ENCODE measurements at places on chromosomes 7 and 10.

DNA sequence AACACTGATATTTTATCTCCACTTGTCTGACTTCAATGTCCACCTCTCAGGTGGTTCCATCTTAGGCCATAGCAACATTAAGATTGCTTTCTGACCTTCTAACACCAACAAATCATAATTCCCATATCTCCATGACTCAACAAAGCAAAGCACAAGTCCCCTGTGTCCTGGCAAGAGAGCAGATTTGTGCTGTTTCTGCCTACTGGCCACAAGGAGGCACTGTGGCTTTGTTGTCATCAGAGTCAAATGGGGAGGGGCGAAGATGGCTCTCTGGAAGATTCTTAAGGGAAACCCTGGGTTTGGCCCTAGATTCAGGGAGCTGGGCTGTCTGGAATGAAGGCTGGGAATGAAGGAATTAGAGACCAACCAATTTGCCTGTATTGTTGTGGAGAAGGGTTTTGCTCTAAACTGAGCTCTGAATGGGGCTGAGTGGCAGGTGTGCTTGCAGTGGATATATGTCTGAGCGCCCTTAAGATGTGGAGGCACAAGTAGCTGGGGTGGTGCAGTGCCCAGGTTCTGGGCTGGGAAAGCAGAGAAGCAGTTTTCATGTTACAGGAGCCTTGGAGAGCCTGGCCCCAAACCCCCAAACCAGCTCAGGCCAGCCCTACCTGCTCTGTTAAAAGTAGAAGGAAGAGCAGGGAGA, 154.8 kb upstream of the PRSS58 start:
- no peak for DNase-seq

GRCh38 chr7:46047581-46047980, 126.5 kb upstream of the IGFBP3 start:
- no peak for DNase-seq

DNA sequence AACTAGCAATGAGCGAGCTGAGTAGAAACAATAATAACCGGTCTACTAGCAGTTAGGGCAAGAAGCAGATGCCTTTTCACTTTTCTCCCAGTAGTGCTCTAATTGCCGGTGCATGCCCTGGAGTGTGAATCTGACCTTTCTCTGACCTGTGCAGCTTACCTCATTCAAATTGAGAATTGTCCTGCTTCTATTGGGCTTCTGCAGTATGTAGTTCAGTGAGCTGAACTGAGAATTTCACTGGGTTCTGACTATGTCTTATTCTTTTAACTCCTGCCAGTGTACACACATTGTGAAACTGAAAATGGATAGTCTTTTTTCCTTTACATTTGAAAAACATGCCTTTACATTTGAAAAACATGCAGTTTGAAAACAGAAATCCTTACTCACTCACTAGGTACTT, 157.9 kb upstream of the GRM3 start:
- no peak for DNase-seq

- no peak for DNase-seq
These were observed 242.2 kb downstream of the TSPAN12 start for GRCh38 chr7:120615703-120616102.

DNA sequence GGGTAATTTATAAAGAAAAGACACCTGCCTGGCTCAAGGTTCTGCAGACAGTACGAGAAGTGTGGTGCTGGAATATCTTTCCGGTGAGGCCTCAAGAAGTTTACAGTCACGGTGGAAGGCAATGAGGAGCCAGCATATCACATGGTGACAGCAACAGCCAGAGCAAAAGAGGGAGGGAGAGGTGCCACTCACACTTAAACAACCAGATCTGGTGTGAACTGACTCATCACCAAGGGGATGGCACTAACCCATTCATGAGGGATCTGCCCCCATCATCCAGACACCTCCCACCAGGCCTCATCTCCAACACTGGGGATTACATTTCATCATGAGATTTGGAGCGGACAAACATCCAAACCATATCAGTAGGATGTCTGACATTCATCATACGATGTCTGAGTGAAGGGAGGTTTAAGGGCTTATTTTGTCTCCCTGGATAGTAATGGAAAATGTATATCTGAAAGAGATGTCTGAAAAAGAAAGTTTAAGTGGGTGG, 23.5 kb upstream of the KBTBD2 start:
- no peak for DNase-seq

DNA sequence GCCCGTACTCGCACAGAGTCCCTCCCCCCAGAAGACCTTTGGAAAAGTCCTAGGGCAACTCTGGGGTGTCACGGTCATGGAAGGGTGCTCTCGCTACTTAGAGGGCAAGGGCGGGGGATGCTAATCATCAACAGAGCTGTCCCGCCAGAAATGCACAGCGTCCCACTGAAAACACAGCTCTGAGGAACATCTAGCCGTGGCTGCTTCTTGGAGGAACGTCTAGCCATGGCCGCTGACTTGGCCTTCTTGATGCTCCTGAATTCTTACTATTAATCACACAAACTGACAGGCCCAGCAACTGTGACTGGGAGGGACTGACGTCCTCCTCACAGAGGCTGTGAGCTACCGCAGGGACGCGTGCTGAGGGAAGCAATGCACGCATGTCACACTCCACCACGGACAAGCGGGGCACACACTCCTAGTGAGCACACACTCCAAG, 1.7 kb downstream of the TUBGCP2 start:
- no peak for DNase-seq

DNA sequence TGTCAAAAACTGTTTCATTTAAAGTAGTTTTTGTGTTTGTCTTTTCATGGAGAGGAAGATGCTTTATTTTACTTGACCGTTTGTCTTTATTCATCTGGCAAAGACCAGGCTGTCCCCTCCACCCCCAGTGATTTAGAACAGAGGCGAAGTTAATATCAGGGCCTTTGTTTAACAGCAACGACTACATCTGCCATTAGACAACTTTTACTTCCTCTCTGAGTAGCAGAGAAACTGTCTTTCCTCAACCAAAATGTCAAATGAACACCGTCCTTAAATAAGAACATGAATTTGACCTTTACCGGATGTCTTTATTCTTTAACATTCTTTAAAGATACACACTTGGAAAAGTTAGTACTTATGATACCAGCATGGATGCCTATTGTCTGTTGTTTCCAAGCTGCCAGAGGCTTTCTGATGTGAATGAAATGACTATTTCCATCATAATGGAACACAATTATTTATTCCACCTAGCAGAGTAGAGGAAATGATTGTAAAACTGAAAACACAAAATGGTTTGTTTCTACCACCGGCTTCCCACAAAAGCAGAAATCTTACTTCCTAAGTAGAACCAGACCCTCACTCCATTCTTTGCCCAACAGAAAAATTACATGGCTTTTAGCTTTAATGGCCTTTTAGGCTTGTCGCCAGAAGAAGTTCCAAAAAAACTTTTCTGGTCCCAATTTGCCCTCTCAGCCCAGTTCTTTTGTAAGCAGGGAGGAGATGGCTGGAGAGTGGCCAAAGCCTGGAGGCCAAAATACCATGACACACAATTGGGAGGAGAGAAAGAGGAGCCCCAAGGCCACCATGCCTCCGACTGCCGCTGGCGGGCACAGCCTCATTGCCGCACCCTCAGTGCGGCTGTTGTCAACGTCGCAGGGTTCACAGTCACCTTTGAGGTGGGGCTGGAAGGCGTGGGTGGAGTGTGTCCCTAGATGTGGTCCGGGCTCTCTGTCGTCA, 168.5 kb downstream of the TEX36 start:
- no peak for DNase-seq

DNA sequence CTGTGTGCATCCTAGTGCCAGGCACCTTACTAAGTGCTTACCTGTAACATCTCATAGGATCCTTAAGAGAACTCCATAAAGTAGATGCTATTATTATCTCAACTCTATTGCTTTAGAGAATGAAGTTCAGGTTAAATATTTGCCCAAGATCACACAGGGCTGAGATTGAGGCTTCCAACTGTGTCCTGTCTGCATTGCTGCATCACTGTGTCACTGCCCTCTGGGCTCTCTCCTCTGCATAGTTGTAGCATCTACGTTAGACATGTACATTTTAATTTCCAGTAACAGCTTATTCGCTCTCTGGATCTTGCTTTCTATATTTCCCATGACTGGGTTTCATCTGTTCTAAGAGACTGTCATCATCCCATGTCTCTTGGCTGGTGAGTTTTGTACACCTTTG, 63.6 kb upstream of the FZD8 start:
- no peak for DNase-seq

- no peak for DNase-seq
These were observed 1050.7 kb downstream of the SORCS3 start for GRCh38 chr10:105691811-105692210.

GRCh38 chr7:120060875-120061274, 212.1 kb upstream of the KCND2 start:
- no peak for DNase-seq

GRCh38 chr7:92644406-92645113, 54.4 kb upstream of the FAM133B start:
- DNase-seq: peak; percentile 55

DNA sequence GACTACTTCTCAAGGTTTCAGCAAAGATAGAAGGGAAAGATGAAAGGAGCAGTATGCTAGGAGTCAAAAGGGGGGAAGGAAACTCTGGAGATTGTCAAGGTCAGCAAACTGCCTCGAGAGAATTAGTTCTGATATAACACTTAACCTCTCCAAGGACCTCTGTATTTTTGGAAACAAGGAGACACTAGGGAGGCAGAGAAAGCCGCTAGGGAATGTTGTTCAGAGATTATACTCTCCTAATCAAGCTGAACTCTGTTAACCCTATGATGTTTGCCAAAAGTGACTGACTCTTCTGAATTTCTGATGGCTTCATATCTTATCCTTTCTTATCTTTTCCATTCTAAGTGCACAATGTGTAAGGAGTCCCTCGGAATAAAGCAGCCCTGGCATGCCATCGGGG, 27.1 kb downstream of the CREM start:
- DNase-seq: no peak

DNA sequence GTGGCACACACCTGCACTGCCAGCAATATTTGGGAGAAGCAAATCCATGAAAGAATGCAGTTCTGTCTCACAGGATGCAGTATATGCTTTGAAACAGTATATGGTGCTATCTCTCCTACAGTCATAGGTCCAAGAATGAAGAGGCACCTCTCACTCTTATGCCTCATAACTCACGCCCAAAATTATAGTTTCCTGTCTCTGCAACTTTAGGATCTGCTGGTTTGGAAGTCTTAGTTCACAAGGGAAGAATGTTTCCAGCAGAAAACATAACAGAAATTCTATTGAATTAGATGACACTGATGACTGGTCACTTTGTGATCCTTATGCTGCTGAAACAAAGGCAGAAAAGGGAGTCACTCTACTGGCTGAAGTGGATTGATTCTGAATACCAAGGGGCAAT, 5.7 kb downstream of the C10orf67 start:
- no peak for DNase-seq

DNA sequence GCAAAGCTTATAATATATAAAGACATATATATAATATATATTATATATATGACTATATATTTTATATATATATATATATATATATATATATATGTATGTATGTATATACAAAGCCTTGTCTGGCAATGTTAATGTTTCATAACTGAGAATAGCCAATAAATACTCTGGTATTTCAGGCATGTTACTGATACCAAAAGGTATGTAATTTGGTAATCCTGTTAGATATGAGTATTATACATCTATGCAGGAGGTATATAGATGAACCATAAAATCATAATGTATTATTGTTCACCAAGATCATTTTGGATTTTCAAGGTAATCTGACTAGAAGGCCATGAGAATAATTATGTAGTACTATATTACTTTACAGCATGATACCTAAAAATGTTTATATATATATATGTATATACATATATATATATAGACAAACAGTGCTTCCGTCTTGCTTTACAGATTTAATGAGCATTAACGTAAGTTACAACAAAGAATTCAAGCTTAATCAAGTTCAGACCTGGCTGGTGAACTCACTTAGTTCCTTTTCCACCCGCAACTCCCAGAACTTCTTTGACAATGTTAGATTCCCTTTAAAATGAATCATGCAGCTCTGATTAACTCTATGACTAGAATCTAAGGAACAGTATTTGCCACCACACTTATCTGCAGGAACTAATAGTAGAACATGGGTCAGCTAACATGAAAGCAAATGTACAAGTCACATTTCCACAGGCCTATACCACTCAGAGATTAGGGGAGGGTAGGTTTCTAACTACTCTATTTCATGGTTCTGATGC, 82.7 kb downstream of the SLC25A13 start:
- DNase-seq: no peak

GRCh38 chr10:266974-267425, 131.7 kb downstream of the ZMYND11 start:
- DNase-seq: no peak

- DNase-seq: no peak
These were observed 418.5 kb upstream of the SEMA3A start for GRCh38 chr7:84612981-84613681.

DNA sequence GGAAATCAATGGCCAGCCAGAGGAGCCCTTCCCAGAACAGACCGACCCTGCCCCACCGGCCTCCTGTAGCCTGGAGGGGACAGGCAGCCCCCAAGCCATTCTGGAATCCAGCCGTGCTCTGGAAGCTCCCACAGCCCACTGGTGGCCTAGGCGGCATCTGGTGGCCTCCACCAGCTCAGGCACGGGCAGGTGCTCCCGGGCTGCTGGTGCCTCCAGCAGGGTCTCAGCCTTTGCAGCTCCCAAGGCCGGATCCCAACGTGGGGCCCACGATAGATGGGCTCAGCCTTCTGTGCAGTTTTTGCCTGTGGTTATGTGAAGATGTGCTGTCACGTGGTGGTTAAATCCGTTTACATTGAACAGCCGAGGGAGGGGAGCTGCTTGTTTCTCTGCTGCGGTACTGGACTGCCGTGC, 44.4 kb downstream of the JAKMIP3 start:
- no peak for DNase-seq

DNA sequence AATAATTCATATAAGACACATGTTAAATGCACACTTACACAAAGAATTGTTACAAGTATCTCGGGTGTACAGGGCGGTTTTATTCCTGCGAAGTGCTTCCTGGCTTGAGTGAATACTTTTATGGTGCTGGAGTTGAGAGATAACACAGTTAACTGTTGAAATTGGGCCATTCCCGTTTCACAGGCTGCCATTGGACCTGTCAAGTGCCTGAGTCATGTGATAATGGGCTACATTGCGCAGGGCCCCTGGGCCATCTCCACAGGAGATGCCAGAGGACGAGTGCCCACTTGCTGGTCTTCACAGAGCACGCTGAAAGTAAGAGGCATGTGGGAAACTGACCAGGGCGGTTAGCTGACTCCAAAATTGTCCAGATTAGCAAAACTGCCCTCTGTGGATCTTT, 4.8 kb downstream of the FBH1 start:
- DNase-seq: no peak

DNA sequence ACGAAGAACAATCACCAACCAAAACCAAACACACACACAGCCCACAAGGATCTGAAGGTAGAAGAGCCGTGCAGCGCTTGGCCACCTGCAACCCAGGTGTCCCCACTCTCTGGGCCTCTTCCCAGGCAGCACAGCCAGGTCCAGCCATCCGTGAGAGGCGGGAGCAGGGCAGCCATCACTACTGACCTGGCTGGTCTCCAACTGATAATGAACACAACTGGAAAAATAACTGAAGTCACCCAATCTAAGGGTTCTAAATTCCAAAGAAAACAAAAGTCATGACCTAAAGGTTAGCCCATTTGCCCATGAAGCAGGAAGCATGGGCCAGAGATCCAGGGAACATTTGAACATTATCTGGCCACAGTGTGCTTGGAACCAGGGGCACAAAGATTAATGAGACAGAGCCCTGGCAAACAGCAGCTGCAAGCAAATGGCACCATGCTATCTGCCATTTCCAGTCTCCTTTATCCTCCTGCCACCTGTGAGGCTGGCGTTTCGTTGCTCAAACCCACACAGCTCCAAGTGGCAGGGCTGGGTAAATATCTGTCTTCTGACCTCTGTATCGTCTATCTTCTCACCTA, 207.9 kb downstream of the TNS3 start:
- no peak for DNase-seq
